ENCODE measurements at places on chromosomes 3 and 15.

- DNase-seq = no peak
Measured at GRCh38 chr3:56914646-56915045, 112.9 kb upstream of the ARHGEF3 start.

DNA sequence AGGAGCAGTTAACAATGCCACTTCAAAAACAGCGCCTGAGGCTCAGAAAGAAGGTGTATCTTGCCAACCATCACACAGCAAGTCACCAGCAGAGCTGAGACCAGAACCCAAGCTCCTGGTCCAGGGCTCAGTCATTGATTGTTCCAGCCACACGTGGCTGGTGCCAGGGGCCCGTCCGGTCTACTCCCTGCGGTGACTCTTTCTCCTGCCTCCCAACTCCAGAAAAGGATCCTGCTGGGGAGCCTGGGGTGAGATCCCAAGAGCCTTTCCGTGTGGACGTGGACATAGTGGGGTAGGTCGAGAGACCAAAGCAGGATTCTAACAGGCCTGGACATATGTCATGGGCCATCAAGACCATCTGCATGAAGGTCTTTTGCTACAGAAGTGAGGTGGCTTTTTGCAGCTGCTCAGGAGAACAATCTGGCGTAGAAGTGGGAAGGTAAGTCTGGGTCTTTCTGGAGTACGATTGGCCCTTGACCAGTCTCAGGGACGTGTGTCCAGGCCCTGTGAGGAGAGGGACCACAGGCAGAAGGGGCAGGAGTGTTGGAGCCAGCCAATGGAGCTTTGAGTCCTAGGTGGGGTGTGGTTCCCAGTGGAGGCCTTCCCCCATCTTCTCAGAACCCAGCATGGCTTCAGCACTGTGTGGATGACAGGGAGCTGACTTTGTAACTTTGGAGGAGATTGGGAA is 105.4 kb downstream of the HMG20A start:
- no peak for DNase-seq

DNA sequence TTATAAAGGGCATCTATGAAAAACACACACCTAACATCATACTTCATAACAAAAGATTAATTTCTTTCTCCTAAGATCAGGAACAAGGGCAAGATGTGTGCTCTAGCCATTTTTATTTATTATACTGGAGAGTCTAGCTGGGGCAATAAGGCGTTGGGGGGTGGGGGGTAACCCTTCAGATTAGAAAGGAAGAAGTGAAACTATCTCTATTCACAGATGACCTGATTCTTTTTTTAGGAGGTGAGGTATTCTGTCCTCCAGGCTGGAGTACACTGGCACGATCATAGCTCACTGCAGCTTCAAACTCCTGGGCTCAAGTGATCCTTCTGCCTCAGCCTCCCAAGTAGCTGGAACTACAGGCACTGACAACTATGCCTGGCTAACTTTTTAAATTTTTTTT is 89.5 kb upstream of the MANF start:
- no peak for DNase-seq

- DNase-seq = no peak
Measured at GRCh38 chr3:72126441-72127223, 341.7 kb upstream of the PROK2 start.

DNA sequence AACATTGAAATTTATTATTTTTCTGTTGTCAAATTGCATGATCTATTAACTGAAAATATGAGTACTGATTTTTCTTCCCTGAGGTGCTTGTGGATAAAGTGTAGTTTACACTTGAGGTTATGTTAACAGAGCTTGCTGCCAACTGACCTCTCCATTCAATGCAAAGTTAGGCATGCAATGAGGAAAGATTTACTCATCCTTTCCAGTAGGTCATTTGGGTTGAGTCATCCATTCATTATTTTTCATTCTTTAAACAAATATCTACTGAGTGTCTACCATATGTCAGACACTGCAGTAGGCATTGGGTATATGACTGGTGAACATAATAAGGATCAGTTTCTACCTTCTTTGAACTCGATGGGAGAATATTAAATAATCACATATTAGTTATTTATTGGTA is 604.1 kb downstream of the EDEM1 start:
- no peak for DNase-seq

Data from nephron progenitor cell (in vitro differentiated cells).